T-helper 17 cell (primary cell): ENCODE measurements at places on chromosomes 12 and 14.
A peak's percentile ranks its signal among the peaks of the same experiment; 100 is the strongest.

DNA sequence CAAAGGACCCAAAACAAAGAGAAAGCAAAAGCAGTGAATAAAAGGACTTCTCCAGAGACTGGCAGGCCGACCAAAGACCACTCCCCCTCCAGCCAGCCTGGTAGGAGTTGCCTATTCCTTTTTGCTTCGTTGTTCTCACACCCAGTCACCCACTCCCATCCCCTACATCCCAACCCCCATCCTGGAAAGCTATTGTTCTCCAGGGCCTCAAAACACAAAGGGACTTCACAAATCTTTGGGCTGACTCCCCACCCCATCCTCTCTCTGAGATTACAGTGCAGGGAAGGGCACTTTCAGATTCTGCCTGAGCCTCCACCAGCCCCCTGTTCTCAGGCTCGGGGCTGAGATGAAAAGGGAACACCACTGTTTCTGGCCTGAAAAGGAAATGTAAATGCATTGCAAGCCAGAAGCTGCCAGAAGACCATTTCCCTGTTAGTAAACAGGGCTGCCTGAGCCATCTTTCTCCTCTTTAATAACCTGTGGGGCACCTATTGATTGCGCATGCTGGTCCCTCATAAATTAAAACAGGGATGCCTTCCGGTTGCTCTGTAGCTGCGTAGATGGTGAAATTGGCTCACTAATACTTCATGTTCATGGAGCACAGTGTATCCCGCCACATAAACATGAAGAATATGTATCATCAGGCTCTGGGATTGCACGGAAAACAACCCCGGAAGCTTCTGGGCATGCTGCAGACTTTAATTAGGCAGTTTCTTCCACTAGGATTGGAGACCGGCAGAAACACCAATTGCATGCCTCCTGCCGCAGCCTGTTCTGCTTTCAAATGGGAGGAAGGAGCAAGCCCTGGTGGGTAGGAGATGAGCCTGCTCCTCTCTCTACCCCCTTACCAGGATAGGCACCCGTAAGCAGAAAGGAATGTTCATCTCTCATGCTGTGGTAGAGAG lies 130.3 kb upstream of the FUT8 start:
- DNase-seq, result no peak

- DNase-seq, result no peak
Observed at GRCh38 chr14:55600784-55601561, 21.0 kb downstream of the KTN1 start.

DNA sequence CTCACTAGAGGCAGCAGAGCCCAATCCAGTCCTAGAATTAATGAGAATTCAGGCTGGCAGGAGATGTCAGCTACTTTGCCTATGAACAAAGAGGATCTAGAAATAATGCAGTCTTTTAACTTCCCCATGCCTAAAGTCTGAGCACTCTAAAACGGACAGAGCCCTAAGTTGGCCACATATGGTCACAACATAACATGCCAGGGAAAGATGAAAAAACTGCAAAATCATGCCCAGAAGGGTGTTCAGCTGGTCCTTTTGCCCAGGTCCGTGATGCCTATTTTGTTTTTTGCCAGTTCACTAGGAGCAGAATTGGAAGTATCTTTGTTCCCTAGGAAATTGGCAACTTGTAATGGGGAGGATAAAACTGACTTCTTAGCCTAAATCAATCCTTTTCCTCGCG lies 20.3 kb upstream of the LMNTD1 start:
- DNase-seq, result no peak

DNA sequence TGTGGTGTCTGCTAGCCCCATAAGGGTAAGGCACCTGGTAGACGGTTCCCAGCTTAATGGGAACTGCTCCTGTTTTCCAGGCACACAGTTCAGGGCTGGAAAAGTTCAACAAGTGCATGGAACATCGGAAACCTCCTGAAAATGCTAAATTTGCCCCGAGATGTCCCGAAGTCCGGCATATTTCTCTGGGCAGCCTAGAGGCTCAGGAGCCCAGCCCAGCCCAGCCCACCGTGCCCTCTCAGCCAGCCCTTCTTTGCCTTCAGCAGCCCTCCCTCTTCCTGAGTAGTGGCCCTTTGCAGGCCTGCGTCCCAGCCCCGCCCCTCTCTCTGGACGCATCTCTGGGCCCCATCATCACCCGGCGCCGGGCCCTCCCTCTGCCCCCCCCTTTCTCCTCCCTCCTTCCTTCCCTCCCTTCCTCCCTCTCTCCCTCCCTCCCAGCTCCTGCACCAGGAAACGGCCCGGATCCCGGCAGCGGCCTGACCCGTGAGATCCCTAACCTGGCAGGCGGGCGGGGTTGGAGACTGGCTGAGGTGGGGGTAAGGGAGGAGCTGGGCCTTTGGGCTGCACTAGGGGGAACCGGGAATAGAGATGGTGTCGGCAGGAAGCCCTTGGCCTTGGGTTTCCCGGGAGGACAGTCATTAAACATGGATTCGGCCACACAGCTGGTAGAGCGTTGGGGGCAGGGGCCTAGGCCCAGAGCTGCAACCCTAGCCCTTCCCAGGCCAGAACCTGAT lies at the start of gene BCL2L2:
Gene BCL2L2, plus strand, starts transcription at position 422 of the 734 bp plus-strand sequence. CDS start 935 bp downstream, outside the sequence.
- no peak for DNase-seq

GRCh38 chr14:23379366-23380196 lies 2.7 kb downstream of the CMTM5 start:
- peak; percentile 63 for DNase-seq

DNA sequence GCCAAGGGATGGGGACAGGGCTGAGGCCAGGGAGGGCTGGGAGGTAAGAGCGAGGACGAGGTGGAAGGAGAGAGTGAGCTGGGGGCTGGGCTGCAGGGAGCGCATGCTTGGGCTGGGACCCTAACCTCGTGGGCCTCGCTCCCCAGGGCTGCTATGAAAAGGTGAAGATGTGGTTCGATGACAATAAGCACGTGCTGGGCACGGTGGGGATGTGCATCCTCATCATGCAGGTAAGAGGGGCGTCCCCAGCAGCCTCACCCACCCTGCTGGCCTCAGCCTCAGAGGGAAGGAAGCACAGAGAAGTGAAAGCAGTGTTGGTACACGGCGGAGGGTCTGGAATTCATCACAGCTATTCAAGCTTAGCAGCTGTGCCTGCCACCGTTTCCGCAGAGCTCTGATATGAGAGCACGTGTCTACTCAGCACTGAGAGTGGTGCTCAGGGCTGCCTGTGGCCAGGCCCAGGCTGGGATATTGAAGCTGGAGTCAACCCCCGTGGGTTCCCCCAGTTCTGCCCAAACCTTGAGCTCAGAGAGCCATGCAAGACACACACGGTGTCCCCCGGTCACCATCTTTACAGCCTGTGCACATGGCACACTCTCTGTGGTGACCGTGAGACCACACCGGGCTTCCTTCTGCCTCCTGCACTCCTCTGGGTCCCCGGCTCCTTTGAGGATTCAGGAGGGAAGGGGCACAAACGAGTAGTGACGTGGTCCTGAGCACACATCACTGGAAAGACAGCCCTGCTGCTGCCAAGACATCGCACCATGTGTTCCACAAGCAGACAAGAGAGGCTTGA lies 204.6 kb downstream of the TSPAN9 start:
- no peak for DNase-seq

- no peak for DNase-seq
Observed at GRCh38 chr12:128534906-128535305, 267.9 kb downstream of the TMEM132C start.

DNA sequence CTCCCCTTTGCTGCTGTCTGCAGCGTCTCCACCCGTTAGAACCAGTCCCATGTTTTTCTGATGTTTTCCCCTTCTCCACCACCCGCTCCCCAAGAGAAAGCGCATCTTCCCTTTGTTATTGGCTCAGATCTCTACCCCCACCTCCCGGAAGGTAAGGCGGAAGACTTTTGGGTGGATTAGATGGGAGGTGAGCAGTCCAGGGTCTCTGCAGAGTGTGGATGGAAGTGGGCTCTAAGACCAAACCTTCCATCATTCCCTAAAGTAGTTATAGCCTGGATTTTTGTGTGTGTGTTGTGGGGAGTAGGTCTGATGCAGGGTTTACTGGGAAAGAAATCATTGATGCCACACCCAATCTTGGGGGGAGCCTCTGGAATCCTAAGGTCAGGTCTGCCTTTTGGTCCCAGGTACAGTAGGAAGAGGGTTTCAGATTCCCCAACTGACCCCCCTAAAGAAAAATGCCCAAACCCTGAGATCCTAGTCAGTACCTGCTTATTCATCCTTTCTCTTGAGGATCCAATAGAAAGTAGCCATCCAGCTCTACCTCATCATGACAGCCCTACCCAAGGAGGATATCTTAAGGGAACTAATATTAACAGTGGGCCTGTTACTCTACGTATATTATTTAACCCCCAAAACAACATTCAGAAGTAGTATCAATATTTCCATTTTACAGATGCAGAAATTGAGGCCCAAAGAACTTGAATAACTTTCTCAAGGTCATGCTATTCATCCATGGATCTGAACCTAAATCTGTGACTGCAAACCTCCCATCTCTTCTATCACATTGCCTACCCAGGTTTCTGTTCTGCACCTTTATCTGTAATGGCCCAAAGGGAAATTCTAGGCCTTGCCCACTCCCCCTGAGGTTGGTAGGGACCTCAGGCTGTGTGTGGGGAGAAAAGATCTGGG lies 1.1 kb downstream of the KIF5A start:
- no peak for DNase-seq

GRCh38 chr12:26749781-26750180 lies 83.2 kb downstream of the ITPR2 start:
- DNase-seq, result no peak

DNA sequence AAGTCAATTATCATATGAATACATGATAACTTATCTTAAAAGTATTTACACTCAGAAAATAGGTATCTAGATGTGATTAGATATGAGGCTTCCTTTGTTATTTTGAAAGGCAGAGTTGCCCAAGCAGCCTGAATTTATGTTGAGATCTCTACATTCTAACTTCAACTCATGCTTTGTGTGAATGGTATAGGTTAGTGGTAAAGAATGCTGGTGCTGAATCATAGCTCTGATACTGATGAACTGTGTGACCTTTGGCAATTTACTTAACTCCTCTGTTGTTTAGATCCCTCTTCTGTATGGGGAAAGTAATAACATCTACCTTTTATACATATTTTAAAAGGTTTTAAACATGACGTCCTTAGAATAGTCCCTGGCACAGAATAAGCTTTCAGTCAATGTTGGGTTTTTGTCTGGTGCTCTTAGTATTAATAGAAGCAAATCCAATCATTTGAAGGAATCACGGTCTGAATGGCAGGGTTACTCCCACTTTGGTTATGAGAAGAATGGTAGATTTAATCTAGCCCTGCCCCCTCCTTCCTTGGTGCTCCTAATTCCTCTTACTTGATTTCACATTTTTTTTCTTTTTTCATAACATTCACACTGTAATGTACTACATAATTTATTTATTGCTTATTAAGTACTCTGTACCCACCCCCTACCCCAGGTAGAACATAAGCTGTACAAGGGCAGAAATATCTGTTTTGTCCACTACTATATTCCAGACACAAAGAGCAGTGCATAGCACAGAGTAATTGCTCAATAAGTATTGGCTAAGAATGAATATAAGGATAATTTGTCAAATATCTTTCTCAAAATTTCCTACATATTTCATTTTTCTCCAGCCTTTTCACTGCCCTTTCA lies 203.3 kb upstream of the KRR1 start:
- DNase-seq, result no peak

- DNase-seq, result no peak
Observed at GRCh38 chr12:65511134-65511834, 232.8 kb downstream of the MSRB3 start.

- no peak for DNase-seq
Observed at GRCh38 chr14:60695327-60695726, 28.8 kb downstream of the SIX4 start.

GRCh38 chr14:50311337-50311971 lies 575 bp downstream of the L2HGDH start:
- no peak for DNase-seq

GRCh38 chr12:62934239-62934798 lies 631 bp downstream of the PPM1H start:
- DNase-seq, result no peak

- DNase-seq, result no peak
Observed at GRCh38 chr12:104571328-104571727, 114.6 kb downstream of the CHST11 start.

DNA sequence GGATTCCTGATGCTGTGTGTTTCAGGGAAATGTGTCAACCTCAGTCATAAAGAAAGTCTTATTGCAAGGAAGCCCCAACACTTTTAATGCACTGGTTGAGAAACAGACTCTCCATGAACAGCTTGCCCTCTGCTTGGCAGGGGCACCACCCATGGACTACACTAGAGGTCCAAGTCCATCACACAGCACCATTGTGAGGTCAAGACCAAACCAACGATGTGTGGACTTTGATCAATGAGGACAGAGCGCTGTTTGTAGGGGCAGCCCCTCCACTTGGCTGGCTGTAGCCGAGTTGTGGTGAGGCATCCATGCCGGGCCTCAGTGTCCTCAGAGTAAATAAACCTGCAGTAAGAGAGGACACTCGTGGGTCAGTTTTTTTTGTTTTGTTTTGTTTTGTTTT lies 29.8 kb downstream of the ZFYVE21 start:
- DNase-seq, result no peak

GRCh38 chr12:117580015-117580717 lies 218.7 kb upstream of the NOS1 start:
- no peak for DNase-seq

- no peak for DNase-seq
Observed at GRCh38 chr12:128356547-128356946, 89.6 kb downstream of the TMEM132C start.

DNA sequence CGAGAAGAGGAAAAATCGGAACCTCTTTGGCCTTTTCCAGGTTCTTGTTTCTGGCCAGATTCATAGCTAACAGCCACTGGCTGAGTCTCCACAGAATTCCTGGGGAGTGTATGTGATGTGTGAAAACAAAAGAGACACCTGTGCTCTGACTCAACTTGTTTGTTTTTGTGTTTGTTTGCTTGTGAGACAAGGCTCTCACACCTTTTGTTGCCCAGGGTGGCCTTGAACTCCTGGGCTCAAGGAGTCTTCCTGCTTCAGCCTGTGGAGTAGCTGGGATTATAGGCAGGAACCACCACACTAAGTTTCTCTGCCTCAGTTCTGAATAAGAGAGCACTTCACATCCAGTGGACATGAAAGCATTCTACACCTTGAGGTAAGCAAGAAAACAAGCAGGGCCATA lies 22.7 kb downstream of the MFAP5 start:
- no peak for DNase-seq

- DNase-seq, result no peak
Observed at GRCh38 chr12:47226199-47226598, 146.4 kb upstream of the AMIGO2 start.

DNA sequence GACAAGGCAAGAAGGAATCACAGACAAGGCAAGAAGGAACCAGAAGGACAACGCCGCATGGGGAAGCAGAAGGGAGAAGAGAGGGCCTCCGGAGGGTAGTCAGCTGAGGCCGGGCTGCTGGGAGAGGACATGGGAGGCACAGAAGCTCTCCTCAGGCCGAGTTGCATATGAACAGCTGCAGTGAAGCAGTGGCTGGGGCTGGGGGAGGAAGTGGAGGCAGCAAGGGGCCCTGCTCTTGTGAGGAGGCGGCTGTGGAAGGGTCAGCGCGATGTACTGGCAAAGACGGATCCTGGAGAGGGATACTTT lies 22.0 kb upstream of the TMEM106C start:
- DNase-seq, result no peak

DNA sequence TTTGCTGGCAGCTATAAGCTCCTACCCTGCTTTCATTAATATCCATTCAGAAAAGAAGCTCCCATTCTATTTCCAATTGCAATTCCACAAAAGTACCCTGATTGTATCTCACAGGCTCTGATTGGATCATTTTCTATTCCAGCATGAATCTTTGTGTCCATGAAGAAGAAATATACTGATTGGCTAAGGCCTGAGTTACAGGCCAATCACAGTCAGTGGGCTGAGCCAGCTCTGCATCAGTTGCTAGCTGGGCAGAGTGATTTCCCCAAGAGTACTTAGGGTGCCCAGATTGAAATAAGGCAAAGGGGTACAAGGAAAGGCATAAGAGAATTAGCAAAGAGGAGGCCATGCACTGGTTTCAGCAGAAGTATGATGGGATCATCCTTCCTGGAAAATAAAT lies 14.4 kb downstream of the ART4 start:
- no peak for DNase-seq
